ENCODE measurements at places on chromosomes 6 and 20.

GRCh38 chr6:32195652-32195901 is 3.1 kb upstream of the GPSM3 start:
- peak; percentile 100 for DNase-seq

DNA sequence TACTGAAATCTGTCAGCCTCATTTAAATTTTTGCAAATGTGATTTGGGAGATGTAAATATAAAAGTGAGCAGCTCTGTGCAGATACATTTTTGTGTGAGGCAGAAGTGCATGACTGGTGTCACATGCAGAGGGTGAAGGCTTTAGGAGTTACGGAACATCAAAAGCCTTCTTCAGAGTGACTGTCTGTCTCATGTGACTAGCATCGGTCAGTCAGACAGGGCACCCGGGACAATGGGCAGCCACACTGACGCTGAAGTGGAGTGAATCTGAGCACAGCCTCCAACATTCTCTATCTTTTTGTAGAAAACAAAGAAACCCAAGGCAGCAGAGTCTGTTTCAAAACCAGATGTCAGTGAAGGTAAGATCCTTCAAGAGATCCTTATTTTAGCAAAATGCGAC is 7.9 kb upstream of the FAM209A start:
- DNase-seq: no peak

DNA sequence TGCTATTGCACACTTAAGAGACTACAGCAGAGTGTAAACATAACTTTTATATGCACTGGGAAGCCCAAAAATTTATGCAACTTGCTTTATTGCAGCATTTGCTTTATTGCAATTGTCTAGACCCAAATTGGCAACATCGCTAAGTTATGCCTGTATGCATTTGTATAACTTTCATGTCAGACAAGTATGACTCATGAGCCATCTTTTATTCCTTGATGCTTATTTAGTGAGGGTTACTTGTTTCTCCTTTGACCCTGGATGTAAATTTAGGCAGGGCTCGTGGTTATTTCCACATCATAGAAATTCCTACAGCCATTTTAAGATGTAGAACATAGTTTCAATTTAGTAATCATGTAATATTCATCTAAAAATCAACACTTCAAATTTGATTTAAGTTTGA is 130.3 kb upstream of the LY86 start:
- no peak for DNase-seq

- no peak for DNase-seq
Observed at GRCh38 chr6:56062836-56063235, 184.5 kb downstream of the COL21A1 start.

DNA sequence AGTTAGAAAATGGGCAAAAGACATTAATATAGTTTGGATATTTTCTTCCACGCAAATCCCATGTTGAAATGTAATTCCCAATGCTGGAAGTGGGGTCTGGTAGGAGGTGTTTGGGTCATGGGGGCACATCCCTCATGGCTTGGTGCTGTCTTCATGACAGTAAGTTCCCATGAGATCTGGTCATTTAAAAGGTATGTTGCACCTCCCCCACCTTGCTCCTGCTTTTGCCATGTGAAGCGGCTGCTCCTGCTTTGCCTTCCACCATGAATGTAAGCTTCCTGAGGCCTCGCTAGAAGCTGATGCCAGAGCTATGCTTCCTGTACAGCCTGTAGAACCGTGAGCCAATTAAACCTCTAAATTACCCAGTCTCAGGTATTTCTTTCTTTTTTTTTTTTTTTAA is 16.3 kb upstream of the TMEM14A start:
- DNase-seq: no peak

- no peak for DNase-seq
Observed at GRCh38 chr6:2596222-2596621, 154.5 kb downstream of the MYLK4 start.

DNA sequence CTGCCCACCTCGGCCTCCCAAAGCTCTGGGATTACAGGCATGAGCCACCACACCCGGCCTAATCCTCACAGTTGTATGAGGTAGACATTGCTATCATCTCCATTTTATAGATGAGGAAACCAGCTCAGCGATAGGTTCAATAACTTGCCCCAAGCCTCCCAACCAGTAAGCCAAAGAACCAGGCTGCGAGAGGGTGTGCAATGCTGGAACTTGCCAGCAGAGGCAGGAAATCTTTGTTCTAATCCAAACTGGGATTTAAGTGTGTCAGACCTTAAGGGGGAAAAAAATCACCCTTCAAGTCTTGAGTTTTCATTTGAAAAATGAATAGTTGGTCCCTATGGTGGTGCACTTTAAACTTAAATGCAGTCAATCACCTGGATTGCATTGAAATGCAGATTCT is 20.1 kb upstream of the RNGTT start:
- DNase-seq: no peak

DNA sequence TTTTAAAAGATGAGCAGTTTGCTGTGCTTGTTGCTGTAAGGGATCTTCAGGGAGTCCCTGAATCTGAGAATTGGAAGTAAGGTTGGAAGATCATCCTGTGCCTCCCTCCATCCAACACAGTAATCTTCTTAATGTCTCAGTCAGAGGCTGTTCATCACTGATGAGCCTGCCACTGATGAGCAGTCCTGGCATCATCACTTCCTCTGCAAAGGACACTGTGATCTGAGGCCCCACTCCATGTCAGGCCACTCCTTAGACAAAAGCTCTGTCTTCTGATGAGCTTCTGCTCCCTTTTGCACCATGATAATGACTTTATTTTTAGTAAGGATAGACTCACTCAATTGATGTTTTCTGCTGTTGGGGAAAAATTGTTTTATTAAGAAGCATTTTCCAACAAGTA is 121.0 kb downstream of the UST start:
- DNase-seq: no peak

GRCh38 chr20:48308882-48309281 is 518.9 kb downstream of the PREX1 start:
- DNase-seq: no peak

DNA sequence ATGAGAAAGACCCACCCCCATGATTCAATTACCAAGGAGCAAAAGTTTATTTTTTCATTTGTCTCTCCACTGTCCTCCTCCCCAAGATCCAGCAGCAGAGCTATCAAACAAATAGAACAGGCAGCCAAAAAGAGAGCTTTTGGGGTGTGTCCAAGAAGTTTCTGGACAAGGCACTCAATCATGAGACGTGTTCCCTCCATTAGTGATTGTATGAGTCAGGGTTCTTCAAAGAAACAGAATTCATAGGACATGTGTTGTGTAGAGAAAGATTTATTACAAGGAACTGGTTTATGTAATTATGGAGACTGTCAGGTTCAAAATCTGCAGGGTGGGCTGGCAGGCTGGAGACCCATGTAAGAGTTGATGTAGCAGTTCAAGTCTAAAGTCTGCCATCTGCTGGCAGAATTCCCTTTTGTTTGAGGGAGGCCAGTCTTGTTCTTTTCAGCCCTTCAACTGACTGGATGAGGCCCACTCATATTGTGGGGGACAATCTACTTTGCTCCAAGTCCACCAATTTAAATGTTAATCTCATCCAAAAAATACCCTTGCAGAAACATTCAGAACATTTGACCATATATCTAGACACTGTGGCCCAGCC is 248.1 kb upstream of the OPRM1 start:
- no peak for DNase-seq

GRCh38 chr20:47956268-47956995 is 171.2 kb upstream of the SULF2 start:
- no peak for DNase-seq

- no peak for DNase-seq
Observed at GRCh38 chr20:39873286-39873685, 815.8 kb downstream of the MAFB start.

DNA sequence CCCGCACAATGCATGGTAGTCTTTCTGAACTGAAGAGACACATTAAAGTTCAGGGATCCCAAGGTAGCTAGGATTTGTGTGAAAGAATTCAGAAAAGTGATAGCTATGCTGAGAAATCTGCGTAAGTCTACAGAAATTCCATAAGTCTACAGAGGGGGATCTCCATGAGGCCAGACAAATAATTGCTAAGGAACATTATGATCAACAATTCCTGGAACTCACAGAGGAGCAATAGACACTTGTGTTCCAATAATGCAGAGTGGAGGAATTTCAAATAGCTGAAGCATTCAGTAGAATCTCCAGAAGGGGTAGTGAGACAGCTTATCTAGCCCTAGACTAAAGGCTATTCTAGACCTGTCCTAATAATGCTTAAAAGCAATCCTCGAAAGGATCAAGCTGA is 315.7 kb upstream of the ECI2 start:
- DNase-seq: no peak

DNA sequence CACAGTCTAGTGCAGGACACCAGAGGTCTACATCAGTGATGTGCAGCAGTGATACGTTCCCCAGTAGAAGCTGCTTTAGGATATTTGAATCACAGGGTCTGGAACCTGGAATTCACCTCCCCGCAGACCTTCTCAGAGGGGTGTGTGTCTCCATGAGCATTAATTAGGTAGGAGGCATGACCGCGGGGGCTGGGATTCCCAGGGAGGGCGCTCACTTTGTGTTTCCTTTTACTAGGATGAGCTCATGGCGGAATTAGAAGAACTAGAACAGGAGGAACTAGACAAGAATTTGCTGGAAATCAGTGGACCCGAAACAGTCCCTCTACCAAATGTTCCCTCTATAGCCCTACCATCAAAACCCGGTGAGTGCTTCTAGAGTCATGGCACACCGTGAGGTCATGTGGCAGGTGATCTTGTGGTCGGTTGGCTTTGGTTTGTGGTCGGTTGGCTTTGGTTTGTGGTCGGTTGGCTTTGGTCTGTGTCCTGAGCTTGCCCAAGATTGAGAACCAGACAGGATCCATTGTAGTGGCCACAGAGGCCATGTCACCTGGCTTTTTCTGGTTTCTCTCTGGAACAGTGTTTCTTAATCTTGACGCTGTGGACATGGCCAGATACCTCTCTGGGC is 40.8 kb downstream of the CHMP4B start:
- DNase-seq: no peak

DNA sequence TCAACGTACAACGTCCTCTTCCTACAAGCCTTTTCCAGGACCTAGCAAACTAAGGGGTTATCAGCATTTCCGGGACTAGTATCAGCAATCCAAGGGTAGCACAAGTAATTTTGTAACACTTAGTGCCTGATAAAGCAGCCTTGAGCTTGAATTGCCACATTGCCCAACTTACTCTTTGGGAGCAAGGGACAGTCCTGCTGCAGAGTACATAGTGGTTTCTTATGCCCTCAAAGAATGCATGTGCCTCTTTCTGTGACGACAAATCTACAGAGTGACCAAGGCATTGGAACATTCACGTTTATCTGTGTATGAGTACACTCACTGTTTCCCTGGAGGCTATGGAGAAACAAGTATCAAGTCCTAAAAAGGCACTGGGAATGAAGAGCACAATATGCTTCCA is 3.2 kb upstream of the ID4 start:
- DNase-seq: no peak

- DNase-seq: no peak
Observed at GRCh38 chr20:2825761-2826160, 9.6 kb downstream of the TMEM239 start.

- DNase-seq: no peak
Observed at GRCh38 chr6:29818892-29819291, 8.7 kb upstream of the HLA-G start.

- DNase-seq: no peak
Observed at GRCh38 chr6:77095936-77096627, 367.2 kb downstream of the HTR1B start.

- DNase-seq: no peak
Observed at GRCh38 chr20:35918021-35918420, 36.3 kb downstream of the SCAND1 start.

- DNase-seq: no peak
Observed at GRCh38 chr20:24892522-24892921, 56.5 kb upstream of the CST7 start.

DNA sequence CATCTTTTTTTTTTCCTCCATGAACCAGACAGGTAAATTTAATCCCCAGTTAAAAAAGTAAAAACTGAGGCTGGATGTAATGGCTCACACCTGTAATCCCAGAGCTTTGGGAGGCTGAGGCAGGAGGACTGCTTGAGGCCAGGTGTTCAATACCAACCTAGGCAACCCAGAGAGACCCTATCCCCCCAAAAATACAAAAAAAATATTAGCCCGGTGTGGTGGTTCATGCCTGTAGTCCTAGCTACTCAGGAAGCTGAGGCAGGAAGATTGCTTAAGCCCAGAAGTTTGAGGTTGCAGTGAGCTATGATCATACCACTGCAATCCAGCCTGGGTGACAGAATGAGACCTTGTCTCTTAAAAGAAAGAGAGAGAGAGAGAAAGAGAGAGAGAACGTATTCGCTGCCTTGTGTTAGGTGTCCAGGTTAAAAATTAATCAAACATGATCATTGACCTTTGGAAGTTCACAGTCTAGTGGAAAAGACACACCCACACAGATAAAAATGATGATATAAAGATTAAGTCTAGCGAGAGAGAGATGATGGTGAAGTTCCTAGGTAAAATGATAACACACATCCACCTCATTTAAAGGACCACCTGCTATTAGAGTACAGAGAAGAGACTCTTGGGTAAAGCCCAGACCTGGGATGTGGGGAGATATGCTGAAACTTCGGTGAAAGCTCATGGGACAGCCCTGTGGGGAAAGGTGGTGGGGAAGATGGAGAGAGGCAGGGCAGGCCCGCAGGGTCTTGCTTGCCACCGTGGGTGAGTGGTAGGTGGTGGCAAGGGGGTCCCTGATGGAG is 4.8 kb upstream of the NHSL1 start:
- DNase-seq: no peak

- DNase-seq: no peak
Observed at GRCh38 chr20:487655-488054, 25.3 kb upstream of the TBC1D20 start.

DNA sequence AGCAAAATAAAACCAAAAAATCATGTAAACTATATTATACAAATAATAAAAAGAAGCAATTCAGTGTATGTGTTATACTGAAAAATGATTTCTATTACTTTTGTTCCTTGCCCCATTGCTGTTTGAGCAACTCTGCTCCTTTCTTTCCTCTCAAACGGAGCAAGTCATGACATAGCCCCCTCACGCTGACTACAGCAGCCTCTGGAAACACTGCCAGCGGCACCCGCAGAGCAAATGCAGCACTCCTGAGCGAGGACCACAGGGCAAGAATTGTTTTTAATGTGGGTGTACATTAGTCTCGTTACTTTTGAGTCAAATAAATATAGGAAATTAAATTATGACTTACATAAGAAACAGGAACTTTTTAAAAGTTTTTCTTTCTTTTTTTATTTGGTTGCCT is 350.1 kb upstream of the HSF2 start:
- no peak for DNase-seq

DNA sequence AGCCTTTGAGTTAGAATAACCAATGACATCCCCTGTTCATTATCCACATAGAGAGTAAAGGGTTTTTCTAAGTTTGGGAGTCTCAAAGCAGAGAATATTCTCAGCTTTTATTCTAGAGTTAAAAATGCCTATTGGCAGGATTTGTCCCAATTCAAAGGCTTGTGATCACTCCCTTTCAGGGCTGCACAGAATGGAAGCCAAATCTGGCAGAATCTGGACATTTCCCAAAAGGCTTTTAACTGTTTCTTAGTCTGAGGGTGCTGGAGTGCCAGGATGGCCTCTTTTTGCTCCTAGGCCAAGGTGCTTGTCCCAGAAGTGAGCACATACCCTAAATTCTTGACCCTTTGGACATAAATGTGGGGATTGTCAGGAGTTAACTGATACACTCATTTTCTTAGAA is 556.6 kb downstream of the DOK5 start:
- DNase-seq: no peak
